ENCODE measurements at places on chromosomes 7 and 10.

GRCh38 chr7:138919911-138920310 is 61.3 kb downstream of the KIAA1549 start:
- DNase-seq: no peak

- no peak for DNase-seq
Observed at GRCh38 chr10:86333826-86334487, 32.6 kb downstream of the GRID1 start.

GRCh38 chr10:98642281-98642680 is 195.5 kb upstream of the HPS1 start:
- DNase-seq: no peak

GRCh38 chr7:80809545-80809944 is 109.3 kb downstream of the SEMA3C start:
- no peak for DNase-seq

DNA sequence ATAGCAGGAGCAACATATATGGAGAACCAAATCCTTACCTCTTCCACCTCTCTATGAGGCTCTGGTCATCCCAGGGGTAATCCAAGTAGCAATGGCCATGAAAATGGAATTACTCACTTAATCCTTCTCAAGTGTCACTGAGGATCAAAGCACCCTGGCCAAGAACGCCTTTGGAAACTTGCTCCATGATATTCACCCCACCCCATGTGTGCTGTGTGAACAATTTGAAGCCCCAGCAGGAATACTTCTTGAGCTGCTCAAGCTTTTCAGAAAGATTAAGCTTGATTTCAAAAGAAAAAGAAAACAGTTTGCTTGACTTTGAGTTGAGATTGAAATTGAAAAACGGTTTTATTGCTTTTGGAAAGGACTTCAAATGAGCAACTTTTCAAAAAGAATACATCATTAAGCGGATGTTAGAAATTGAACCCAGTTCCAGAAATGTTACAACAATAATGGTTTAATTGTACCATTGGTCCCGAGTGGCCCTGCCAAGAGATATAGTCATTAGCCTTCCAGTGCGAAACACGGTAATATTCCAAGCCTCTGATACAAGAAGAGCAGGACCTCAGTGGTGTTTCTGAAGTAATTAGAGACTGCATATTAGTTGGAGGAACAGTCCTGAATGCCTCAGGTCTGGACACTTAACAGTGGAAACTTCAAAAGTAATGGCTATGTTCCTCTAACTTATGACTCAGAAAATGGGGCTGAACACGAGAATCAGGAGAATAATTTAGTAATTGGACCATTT is 208.1 kb downstream of the NEBL start:
- no peak for DNase-seq

DNA sequence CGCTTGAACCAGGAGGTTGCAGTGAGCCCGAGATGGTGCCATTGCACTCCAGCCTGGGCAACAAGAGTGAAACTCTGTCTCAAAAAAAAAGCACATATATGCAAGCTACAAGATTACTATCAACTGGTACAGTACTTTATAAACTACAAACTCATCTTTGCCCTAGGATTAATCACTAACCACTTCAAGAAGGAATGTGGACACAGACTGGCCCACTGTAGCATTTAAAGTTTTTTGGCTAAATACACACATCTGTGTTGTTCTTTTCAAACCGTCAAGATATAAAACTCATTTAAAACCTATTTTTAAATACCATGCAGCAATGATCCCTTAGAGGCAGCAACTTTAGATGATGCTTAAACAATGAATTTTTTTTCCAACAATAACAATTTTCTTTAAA is 205.4 kb downstream of the IMMP2L start:
- no peak for DNase-seq

- DNase-seq: no peak
Observed at GRCh38 chr10:29142516-29143314, 146.2 kb upstream of the LYZL1 start.

DNA sequence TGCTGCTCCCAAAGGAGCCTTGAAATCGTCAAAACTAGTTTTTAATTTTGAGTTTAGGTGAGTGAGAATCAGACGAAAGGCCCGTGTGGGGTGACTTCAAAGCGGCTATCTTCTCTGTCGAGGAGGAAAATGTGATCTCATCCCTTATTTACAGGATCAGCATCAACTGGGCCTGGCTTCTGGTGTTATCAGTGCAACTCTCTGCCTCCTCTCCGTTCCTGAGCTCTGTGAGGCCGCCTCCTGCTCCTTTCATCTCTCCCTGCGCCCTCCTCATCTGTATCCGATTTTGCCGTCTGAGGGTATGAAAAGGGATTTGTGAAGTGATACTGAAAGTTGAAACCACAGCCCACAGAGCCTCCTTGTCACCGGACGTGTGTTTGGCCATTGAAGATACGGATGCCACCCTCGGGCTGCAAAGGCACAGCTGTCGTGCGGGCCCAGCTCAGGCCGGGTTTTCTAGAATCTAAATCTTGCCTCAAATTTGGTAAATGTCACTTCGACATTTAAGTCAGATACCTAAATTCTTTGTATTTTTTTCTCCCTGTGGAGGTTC is 408.7 kb upstream of the ADARB2 start:
- no peak for DNase-seq

GRCh38 chr7:100632951-100633717 is 8.2 kb downstream of the TFR2 start:
- no peak for DNase-seq

- no peak for DNase-seq
Observed at GRCh38 chr10:60729106-60729505, 49.2 kb upstream of the CDK1 start.

DNA sequence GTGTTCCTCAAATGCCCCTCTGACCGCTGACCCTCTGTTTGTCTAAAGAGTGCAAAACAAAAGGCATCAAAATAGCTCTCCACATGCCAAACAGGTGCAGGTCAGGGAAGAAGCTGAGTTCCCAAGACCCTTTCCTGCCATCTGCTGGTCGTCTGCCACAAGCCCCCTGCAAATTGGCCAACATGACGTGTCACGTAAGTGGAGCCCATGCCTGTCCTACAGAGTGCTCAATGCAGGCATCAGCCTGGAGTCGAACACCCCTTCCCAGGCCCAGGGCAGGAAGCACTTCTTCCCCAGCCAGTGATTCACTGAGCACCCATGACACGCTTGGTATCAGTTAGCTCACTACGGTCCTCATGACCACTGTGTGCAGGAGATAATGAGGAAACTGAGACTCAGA is 14.1 kb downstream of the TMEM72 start:
- DNase-seq: no peak

GRCh38 chr10:99340650-99341049 is 11.5 kb downstream of the CNNM1 start:
- DNase-seq: no peak

GRCh38 chr10:46074196-46074946 is 28.3 kb upstream of the MSMB start:
- no peak for DNase-seq

DNA sequence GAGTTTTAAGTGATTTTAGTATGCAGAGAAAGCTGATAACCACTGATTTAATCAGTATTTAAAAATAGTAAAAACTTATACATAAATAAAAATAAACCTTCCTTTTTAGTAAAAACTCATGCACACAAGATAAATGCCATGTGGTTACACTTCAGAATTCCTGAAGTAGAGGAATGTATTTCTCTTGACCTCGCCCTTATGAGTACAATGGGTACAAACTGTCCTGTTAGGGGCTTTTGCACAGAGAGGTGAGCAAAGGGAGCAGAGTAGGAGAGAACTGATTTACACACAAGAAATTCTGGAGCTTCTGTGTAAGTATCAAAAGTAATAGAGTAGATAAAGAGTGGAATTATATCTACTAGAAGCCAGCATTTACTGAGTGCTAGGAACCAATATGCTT is 279.6 kb downstream of the PPP1R3A start:
- no peak for DNase-seq

- DNase-seq: no peak
Observed at GRCh38 chr7:15015545-15016314, 113.2 kb upstream of the DGKB start.

GRCh38 chr10:62769574-62770242 is 34.8 kb upstream of the ADO start:
- DNase-seq: no peak

GRCh38 chr10:43231523-43232078 is 35.3 kb downstream of the RASGEF1A start:
- DNase-seq: no peak

GRCh38 chr10:29668628-29669027 is 33.9 kb upstream of the SVIL start:
- no peak for DNase-seq

DNA sequence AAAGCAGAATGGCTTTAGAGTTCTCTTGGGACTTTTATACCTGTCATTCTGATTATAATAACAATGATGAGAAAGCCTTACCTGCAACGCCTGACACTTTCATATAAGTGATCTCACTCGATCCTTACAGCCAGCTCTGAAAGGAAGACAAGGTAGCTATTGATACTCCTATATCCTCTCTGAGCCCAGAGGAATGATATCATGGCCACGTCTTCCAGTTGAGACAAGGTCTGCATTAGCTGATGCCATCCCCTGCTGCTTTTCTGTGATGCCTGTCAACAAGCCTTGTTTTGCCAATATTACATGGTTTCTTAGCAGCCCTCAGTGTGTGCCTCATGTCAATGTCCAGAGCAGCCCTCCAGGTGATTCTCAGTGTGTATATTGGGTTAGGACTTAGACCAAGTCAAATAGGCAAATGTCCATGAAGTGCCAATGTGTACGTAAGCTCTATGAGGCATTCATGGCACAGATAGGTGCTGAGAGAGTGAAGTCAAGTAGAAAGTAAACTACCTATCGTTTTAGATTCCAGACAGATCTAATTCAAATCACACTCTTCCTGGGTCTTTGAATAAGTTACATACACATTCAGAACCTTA is 405.9 kb downstream of the ADRA2A start:
- no peak for DNase-seq

GRCh38 chr10:122669842-122670241 is 29.8 kb downstream of the C10orf120 start:
- no peak for DNase-seq

DNA sequence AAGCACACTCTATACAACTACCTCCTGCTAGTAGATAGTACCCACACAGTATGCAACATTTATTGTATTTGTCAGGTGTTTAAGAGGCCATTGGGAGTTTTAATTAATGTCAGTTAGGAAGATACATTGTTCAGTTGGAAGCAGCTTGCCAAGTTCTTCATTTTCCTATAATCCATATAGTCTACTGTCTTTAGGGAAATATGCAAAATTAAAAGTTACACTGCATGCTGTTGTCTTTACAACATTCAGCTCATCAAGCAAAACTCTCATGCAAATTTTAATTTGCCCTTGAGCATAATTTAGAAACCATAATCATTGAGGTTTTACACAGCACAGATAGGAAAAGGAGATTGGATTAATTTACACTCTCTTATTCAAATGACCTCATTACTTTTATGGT is 17.4 kb downstream of the FOXP2 start:
- no peak for DNase-seq

DNA sequence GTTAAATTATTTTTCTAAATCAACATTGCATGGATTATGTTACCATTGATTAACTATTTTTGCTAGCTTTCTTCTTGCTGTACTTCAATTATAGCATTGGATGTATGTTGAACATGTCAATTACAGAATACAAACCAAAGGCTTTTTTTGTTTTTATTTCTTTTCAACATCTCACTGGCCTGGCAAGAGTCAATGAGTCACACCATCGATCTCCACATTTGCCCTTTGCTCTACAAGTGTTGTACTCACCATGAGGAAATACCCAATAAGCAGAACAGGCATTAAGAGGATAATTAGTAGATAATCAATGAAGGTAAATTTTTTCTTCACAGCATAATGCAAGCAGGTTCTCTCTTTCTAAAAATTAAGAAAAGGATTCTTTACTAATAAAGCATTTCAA is 23.3 kb downstream of the ANKRD22 start:
- DNase-seq: no peak

GRCh38 chr10:89582022-89582421 is 46.6 kb upstream of the SLC16A12 start:
- DNase-seq: no peak

DNA sequence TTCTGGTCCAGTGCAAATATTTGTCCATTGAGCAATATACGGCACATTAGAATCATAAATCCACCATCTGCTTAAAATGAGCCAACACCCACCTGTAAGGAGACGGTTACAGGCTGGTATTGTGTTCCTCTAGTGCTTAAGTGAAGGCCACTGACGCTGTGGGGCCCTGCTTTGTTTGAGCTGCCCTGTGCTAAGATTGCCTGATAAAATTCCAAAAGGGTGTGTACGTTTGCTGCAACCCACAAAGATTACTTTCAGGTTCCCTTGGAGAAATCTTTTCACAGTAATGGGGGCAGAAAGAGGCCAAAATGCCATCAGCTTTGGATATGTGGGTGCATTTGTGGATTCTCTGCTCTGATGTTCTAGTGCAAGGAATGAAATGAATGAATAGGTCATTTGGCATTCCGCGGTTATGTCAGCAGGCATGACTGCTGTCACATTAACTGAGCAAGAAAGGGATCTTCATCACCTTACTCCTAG is 34.4 kb downstream of the AGR3 start:
- DNase-seq: no peak

- no peak for DNase-seq
Observed at GRCh38 chr7:5525271-5526099, 101.9 kb upstream of the TNRC18 start.

DNA sequence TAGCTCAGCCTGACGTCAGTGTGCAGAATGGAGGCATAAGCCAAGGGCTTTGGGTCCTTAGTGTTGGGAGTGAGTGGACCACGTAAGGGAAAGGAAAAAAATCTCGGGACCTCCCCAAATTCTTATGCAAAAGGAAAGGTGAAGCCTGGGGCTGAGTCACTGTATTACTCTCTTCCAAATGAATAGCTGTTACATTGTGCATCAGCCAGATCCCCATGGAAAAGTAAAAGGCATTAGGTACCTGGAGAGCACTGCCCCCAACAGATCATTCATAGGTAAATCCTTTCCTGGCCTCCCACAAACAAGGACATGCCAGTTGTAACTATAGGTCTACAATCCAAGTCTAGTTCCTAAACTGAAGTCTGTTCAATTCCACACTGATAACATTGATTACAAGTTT is 170.5 kb downstream of the C1GALT1 start:
- DNase-seq: no peak

- DNase-seq: no peak
Observed at GRCh38 chr7:130867039-130867438, 133.0 kb upstream of the KLF14 start.

Data from stimulated activated CD8-positive, alpha-beta memory T cell treated with anti-CD3 and anti-CD28 coated beads, Interleukin-2, amount 100 ng/mL, for 1 hour (primary cell).